ENCODE measurements at places on chromosomes 13 and 19.
A peak's percentile ranks its signal among the peaks of the same experiment; 100 is the strongest.

- DNase-seq = no peak
Observed at GRCh38 chr19:16457195-16457953, 14.4 kb downstream of the EPS15L1 start.

DNA sequence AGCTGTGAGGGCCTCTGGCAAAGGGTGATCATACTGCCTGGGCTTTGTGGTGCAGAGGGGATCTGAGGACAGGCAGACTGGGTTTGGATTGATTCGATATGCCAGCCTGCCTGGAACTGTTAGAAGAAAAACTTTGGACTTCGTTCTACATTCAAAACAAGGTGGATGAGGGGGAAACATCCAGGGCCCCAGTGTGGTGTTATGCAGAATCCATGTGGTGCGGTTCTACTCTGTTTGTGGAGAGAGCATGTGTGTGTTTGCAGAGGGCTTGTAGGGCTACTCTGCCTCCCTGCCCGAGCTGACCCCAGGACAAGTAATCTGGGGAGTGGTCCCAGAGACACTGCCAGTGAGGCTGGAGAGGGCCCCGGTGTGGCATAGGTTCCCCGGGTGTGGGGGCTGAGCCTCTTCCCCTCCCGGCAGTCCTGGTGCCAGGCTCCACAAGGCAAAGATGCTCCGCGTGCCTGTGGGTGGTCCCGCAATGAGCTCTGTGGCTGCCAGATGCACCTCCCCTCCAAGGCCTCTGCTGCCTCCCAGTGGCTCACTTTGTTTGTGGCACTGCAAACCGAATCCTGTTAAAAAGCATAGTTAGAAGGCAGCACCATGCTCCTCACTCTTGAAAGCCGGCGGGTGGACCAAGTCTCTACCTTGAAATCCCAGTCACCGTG, 22.3 kb upstream of the TFDP1 start:
- peak; percentile 22 for DNase-seq

DNA sequence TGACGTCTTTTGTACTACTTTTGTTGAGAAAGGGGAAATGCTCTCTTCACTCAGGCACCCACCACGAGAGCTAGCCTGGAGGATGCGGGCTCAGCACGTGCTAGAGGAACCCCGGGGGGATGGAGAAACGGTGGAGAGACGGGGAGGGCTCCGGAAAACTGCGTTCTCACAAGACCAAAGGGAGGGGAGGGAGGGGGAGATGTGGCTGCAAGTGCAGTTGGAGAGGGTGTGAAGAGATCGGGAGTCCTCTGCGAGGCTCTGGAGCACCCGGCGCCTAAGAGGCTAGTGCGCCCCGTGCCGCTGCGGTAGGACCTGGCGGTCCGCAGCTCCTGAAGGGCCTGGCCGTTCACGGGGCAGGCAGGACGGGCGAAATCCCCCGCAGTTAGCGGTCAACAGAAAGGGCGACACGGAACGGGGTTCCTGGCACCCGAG, 43.4 kb upstream of the XPO4 start:
- no peak for DNase-seq

DNA sequence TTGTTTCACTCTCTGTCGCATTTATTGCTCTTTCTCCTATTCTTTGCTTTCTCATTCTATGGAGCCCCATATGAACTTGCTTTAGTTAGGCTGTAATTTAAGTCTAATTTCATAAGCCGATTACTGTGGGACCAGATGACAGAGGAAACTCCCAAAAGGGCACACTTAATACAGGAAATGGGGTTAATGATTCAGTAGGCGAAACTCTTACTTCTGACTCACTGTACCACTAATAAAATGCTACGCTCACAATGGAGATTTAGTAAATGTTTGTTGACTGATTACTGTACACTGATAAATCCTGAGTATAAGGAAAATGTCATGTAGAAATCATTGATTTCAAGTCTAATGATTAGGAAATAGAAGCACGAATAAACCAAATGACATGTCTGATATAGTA, 276.4 kb downstream of the KLF5 start:
- DNase-seq = no peak

- DNase-seq = peak; percentile 49
Observed at GRCh38 chr13:114130837-114131582, 1.4 kb downstream of the RASA3 start.

DNA sequence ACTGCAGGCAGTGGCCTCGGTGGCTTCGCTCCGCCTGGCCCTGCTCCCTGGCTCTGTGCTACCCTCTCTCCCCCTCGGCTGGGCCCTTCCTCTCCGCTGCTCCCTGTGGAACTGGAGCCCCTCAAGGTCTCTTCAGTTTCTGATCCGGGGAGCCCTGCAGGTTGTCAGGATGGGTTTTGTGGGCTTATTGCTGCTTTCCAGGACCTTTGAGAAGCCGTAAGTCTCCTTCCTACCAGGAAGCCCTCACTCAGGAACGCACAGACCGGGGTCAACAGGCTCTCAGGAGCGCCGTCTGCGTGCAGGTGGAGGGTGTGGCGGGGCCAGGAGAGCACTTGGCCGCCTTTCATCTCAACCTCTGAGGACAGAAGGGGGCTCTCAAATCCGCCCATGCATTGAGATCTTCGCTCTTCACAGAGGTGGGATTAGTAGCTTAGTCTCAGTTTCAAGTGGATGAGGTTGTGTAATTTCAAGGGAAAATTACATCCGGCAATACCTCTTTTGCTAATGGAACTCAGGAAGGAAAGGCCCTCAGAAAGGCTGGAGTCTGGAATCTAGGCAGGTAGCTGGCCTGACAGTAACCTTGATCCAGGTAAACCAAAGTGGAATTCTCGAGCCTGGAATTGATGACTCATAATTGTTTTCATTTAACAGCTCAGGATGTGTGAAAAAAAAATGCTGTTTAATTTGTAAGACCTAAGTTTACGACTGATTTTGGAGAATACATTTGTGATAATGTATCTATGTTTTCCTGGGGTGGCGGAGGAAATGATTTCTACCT, 102.0 kb downstream of the ATP11A start:
- DNase-seq = no peak

DNA sequence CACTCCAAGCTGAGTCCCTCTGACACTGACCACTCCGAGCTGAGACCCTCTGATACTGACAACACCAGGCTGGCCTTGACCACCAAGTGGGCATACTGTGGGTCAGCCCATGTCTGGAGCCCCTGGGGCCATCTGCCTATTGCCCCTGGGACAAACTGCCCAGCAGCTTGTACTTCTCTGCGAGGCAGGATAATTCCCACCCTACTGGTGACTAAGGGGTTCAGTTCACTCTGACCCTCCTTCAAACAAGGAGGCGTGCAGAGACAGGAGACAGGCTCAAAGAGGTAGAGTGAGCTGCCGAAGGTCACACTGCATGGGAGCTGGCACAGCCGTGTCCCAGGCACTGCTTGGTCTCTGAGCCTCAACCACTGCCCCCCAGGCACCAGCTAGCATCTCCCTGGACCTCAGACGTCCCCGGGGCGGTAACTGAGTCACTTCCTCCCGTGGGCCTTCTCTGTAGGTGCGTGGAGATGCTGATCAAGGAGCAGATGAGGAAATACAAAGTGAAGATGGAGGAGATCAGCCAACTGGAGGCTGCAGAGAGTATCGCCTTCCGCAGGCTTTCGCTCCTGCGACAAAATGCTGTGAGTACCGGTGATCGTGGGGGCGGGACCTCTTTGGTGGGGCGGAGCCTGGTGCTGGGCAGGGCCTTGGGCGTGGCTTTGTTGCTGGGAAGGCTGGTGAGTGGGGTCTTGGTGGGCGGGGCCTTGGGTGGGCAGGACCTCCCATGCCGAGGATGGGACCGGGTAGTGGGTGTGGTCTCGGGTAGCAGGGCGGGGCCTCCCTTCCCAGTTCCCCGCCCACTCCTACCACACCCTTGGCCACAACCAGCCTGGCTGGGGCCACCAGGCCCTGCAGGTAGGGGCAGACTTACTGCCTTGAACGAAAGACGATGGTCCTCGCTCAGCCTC, 5.8 kb upstream of the USE1 start:
- DNase-seq = peak; percentile 51

DNA sequence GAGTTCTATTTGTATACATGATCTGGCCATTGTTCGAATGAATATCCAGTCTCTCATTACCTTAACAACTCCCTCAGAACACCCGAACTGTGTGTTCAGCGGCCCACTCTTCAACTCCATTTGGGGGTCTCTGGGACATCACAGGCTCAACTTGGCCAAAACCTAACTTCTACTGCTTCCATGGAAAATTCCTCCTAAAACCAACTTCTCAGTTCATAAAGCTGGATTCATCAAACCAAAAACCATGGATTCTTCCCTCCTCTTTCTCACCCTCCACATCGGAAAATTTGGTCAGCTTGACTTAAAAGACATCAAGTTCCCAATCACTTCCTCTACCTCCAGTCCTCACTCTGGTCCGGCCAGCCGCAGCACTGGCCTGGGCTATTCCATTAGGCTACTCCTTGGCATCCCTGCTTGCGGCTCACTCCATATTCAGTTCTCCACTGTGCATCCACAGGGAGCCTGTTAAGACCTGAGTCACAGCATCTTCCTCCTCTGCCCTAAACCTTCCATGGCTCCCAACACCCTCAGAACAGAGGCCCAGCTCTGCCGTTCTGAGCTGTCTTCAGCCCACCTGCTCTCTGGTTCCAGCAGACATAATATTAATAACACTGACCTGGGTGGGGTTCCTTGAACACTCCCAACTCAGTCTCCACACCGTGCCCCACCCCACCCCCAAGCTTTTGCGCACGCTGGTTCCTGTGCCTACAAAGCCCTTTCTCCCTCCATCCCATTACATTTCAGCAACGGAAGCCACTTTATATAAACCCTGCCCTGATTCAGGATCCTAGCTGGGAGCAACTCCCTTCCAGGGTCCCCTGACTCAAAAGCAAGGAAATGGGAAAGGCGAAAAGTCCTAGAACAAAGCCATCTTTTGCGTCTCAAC, 1.1 kb downstream of the ZNF792 start:
- DNase-seq = no peak

- no peak for DNase-seq
Observed at GRCh38 chr19:46391296-46392251, 21.8 kb downstream of the CCDC8 start.

DNA sequence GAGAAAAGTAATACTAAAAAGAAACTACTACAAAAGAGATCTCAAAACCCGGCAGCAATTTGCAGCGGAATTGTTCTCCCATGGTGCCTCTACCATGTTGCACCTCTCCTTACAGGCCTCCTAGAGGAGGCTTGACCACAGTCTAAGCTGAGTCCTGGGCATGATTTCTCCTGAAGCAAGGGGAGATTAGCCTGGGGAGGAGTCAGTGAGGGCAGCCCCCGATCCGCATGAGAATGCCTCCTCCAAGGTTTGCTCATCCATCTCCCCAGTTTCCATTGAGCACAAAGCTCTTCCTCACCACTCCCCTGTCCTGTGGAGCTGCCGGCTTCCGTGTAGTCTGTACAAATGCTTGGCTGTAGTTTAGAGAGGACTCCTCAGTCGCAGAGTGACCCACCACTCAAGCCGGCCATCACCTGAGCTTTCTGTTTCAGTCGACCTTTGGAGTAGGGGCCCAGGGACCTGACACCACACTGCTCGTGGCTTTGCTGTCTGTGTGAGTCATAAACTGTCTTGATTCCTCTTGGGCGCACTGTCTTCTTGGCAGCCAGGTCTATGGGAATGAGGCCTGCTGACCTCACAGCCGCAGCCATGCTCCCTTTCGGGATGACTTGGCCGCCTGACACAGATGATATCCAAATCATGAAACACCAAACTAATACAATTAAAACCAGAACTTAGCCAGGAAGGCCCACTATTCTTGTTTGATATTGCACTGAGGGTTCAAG, 72.3 kb downstream of the C1QTNF9 start:
- DNase-seq = no peak

GRCh38 chr19:44992336-44993163, 8.7 kb upstream of the RELB start:
- no peak for DNase-seq

DNA sequence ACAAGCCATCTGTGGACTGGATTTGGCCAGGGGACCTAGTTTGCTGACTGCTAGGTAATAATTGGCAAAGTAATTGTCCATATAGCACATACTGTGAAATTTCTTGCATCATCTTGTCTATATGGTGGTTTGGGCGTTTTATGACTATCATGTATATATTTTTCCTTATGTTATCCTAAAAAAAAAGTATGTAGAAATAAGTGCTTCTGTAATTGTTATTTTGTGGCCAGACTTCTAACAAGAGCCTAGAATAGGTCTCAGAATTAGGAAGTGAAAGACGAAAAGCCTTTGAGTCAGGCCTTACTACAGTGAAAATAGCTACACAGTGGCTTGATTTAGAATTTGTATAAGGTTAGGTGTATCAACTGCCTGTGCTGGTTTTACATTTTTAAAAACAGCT, 4.2 kb downstream of the FNDC3A start:
- no peak for DNase-seq

DNA sequence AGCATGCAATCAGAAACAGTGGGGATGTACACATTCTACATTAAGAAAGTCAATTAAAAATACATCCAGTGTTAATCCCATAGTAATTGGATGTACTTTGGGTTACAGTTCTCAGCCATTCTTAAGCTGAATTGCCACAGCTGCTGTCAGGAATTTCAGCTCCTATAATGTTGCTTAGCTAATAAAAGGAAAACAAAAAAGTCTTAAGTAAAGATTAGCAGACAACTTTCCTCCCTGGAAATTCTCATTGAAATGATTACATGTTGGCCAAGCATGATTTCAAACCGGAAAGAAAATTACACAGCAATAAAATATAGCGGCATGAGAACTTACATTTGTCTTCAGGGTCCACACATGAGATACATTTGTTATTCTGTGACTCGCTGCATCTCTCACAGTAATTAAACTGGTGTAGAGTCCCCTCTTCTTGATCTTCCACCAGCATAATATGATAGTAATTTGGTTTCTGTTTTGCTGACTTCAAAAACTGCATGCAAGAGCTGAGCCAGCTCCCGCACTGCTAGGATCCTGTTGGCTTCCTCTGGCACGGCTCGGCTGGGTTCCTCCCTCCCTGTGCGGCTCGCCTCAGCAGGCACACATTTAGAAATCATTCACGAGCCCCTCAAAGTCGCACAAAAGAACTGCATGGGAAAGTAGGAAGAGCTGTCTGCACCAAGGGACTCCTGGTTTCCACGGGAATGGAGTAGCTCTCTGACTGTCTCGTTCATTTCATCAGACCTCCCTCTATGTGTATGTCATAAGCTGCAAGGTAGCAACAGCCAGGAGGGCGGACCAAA, at the start of gene HTR2A:
Gene HTR2A, minus strand, starts transcription at position 713 of the 797 bp plus-strand sequence. CDS start 1,147 bp downstream, outside the sequence.
- DNase-seq = no peak

DNA sequence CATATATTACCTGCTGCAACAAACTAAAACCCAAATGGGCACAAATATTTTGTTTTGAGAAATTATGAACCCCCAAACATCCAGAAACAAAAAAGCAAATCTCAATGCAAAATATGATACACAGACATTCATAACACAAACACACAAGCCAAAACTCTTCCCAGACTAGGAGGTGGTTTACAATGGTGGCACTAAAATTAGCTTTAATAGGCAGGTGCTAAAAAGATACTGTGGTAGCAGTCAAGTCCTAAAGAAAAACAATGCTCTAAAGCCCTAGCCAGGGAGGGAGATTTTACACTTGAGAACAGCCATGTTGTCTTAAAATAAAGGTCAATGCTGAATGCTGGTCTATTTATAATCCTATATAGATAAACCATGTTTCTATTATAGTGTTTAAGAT, 65.0 kb downstream of the DOCK9 start:
- no peak for DNase-seq

DNA sequence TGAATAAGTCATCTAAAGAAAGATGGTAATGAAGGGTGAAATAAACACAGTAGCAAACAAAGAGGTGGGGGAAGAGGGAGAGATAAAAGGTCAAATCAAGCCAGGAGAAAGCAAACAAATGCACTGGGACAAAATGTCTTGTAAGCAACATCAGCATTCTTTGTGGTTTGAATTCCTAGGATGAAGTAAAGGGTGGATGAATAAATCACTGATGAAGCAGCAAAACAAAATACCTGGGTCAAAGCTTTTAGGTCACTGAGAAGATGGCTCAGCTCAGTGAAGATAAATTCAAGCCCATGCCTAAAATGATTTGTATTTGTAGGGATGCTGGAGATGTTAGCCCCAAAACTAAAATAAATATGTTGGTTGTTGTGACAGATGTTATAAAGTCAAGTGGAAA, 86.5 kb upstream of the FBXL3 start:
- DNase-seq = no peak

All from stimulated activated CD4-positive, alpha-beta T cell treated with anti-CD3 and anti-CD28 coated beads, Interleukin-4, amount 100 ng/mL, for 48 hours (primary cell).